HFFc6 (cell line): ENCODE measurements at places on chromosomes 12 and 14. TPM values are rescaled to one million over a fixed set of nuclear protein-coding genes. Genes with fewer than 3 reads are reported as not detected.

The RTL1 gene
- total RNA-seq: not detected in 3 replicates

The OVCH1 gene
- not detected in 2 replicates for total RNA-seq

The AICDA gene
- total RNA-seq: not detected in 3 replicates

GRCh38 chr12:96255077-96255476, 60.9 kb downstream of the ELK3 start:
- no peak overlapping the region for H3K4me3 ChIP-seq
- DNase-seq: no peak
- H3K4me1 ChIP-seq: no peaks in the 10 kb centered on the region; the same call in none of the 2 replicates

DNA sequence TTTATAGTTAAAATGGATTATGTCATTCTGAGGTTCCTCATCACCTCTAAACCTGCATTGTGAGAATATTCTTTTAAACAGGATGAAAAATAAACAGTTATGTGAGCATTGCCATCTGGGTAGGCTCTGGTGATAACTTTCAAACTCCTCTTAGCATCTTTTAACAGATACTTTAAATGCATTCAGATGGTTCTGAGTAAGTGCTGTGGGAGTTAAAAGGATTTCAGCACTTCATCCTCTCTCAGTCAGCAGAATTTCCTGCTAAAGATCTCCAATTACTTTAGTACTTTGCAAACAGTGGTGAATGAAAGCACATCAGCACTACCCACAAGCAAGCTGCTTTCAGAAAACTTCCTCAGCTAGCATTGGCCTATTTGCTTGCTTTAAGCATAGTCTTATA, 59.3 kb upstream of the TMTC1 start:
- DNase-seq: no peak
- no peak overlapping the region for H3K4me3 ChIP-seq
- H3K36me3 ChIP-seq: no peaks in the 10 kb centered on the region; the same call in 1 of the 2 replicates
